Activated CD4-positive, alpha-beta T cell treated with anti-CD3 and anti-CD28 coated beads, Interleukin-2, Interleukin-4, amounts not matched to agents 100 ng/mL and 50 ng/mL, durations not matched to agents 16 hours and 8 hours (primary cell): ENCODE measurements at places on chromosomes 5 and 9.

- no peak for DNase-seq
These were observed 72.5 kb downstream of the CEP120 start for GRCh38 chr5:123350742-123351141.

- no peak for DNase-seq
These were observed 80.3 kb downstream of the ADAMTS2 start for GRCh38 chr5:179264783-179265513.

DNA sequence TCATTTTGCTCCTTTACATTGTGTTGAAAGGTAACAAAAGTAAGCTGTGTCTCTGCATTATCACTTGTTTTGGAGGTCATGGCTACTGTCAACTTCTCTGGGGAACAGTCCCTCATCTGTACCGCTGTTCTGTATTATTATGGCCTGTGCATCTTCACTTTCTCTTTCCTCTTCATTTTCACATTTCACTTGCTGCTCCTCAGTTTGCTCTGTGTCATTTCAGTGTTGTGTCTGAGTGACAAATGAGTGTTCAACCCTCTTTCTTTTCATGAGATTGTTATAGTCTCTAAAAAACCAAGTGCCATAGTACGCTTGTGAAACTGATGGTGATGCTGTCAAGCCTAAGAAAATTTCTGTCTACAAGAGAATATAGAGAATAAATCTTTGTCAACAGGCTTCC is 122.0 kb upstream of the FER start:
- no peak for DNase-seq

DNA sequence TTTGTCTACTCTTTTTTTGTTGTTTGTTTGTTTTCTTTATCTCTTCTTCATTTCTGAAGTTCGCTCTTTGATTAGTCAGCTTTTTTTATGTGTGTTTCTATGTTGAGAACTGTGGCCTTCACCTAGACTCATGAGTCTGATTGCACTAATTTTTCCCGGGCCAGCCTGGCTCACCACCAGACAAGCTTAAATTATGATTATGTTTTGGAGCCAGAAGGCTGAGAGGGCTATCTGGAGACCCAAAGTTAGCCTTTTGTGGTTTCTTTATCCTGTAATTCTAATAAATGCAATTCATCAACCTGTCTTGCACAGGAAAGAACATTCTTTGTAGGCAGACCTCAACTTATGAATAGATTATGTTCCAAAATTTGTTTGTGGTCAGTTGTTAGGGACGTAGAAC is 20.8 kb upstream of the ACTBL2 start:
- DNase-seq = no peak

DNA sequence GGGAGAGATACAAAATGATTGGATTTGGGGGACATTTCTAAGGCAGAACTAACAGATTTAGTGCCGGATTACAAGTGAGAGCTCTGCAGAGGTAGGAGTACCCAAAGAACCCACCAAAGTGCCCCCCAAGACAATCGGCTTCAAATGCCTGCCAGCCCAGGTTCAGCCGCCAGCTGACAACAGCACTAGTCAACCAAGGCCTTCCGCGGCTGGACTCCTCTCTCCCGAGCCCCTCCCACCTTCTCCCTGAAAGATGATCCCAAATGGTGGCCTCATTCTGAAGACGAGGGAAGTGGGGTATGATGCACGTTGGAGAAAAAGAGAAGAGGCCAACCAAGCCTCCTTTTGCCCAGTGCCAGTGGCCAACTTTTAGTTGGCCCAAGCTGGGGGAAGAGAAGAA is 210.4 kb upstream of the SLC30A5 start:
- no peak for DNase-seq

GRCh38 chr5:10301266-10301665 is 6.4 kb downstream of the CMBL start:
- no peak for DNase-seq

DNA sequence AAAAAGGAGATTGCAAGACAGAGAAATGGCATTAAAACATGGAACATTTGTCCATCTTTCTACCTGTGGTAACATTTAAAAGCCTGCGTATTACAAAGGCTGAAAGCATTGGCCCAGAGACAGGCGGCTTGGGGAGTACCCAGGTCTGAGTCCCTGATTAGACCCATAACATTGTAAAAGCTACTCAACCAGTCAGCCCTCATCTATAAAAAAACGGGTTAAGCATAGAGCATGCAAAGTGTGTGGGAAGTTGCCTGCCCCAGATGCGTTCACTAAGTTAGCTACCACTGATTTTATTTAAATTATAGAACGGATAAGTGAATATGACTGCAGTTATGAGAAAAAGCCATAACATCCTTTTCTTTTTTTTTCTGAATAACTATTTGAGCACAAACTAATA is 276.1 kb downstream of the CDH12 start:
- DNase-seq = no peak
